NCI-H2081 treated with DMSO at 0.1 percent for 48 hours (cell line): ENCODE measurements at places on chromosomes 7 and 10.

DNA sequence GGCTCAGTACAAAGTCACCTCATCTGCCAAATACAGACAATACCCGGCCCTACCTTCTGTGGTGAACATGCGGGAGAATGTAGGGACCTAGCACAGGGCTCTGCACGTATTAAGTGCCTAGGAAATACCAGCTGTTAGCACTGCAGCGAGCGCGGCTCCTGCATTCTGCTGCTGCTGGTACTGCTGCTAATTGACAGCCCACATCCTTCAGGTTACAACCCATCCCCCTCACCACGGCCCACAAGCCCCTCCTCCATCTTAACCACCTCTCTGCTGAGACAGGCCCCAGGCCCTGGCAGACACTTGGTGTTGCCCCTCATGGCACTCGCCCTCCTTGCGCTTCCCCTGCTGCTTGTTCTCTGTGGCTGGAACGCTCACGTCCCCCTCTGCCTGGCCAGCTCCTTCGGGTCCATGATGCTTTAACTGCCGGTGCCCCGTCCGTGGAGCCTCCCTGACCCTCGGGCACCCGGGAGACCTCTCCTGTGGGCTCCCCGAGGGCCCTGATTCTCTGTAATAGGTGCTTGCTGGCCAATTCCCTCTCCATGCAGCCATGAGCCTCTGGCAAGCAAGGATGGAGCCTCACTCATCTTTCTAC lies 53.3 kb upstream of the LOXL4 start:
- DNase-seq: no peak

DNA sequence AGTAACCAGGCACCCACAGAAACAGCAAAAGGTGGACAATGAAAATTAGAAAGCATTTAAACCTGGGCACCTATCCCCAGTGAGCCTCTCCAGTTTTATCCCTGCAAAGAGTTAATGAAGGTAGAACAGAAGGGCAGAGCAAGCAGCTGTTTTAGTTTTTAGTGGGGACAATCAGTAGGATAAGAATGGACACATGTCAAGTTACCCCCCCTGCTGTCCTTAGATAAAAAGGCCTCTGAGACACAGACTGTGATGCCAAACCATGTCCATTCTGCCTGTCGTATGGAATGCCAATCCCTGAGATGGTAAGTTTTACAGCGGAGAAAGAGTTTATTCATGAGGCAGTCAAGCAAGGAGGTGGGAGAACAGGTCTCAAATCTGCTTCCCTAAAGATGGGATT lies 162.6 kb upstream of the AGR3 start:
- no peak for DNase-seq

DNA sequence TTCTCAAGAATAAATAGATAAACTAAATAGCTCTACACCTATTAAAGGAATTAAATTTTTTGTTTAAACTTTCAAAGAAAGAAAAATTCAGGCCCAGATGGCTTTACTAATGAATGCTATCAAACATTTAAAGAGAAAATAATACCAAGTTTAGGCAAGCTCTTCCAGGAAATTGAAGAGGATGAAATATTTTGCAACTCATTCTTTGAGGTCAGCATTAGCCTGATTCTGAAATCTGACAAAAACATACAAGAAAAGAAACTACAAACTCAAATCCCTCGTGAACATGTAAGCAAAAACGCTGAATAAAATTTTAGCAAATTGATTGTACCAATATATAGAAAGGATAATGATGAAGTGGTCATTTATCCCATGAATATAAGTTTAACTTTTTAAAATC lies 93.4 kb downstream of the RTKN2 start:
- DNase-seq: no peak

GRCh38 chr10:34176351-34176750 lies 638.7 kb downstream of the PARD3 start:
- no peak for DNase-seq

- DNase-seq: no peak
These were observed 63.2 kb downstream of the MKI67 start for GRCh38 chr10:128062881-128063563.

DNA sequence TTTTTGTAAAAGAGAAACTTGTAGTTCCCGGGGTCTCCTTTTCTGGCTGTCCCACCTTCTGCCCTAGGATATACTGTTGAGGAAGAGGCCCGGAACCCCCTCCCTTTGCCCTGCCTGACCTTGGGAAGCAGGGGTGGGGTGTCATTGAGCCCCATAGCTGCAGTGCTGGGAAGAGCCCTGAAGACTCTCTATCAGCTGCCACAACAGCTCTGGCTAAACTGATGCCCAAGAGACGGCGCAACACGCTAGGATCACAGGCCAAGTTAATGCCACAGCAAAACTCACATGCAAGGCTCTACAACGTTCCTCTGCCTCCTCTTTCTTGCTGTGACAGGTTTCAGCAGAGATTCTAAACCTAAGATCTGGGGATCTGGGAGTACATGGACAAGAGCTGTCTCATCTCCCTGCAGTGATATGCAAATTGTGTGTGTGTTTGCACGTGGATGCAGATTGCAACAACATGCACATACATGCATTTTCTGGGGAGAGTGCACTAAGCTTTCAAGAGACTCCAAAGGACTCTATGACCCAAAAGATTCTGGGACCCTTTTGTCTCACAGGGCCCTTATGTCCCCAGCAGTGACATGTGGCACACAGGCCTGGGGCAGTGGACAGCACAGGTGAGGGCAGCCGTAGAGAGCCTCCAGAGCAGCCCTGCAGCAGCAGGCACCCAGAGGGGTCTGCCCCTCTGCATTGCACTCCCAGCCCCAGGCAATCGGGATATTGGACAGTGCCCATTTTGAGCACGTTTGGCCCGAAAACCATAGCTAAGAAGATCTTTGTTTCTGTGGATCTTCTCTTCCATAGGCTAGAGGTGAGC lies 2.5 kb downstream of the RASSF4 start:
- no peak for DNase-seq

DNA sequence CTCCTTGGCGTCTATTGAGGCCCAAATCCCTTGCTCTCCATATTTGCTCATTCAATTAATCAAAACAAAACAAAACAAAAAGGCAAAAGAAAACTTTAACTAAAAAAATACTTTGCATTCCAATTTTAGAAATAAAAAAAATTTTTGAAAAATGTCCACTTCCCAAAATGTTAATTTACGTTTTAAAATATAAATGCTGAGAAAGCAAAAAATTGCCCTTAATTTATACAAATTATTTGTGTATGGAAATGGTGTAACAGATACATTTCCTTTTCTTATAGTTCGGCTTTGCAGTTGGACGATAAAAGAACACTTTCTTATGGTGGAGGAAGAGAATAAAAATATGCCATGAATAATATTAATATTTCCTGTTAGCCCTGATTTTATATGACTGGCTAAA lies 652.8 kb upstream of the PFKP start:
- DNase-seq: no peak

- DNase-seq: no peak
These were observed 59.7 kb upstream of the CCDC71L start for GRCh38 chr7:106720641-106721040.

GRCh38 chr7:99034932-99035722 lies 108.8 kb downstream of the SMURF1 start:
- DNase-seq: no peak

DNA sequence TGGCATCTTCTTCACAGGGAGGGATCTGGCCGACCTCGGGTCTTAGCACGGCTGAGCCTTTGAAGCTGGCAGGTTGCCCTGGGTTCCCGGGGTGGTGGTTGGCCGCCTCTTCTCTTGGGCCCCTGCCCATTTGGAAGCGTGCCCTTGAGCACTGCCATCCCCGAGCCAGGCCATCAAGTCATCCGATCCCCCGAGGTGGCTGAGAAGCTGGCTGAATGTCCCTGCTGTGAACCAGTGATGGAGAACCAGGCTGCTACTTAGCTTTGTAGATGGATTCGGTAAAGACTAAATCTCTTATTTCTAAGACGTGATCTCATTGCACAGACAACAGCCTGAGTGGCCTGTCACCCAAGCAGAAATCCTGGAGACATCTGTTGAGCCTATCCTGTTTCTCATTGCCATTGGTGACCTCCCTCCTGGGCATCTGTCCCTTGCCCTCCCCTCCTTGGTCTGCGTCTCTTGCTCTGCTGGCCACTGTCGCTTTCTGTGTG lies 74.3 kb downstream of the GRK5 start:
- no peak for DNase-seq

GRCh38 chr7:115637128-115637527 lies 393.4 kb downstream of the TFEC start:
- DNase-seq: no peak

DNA sequence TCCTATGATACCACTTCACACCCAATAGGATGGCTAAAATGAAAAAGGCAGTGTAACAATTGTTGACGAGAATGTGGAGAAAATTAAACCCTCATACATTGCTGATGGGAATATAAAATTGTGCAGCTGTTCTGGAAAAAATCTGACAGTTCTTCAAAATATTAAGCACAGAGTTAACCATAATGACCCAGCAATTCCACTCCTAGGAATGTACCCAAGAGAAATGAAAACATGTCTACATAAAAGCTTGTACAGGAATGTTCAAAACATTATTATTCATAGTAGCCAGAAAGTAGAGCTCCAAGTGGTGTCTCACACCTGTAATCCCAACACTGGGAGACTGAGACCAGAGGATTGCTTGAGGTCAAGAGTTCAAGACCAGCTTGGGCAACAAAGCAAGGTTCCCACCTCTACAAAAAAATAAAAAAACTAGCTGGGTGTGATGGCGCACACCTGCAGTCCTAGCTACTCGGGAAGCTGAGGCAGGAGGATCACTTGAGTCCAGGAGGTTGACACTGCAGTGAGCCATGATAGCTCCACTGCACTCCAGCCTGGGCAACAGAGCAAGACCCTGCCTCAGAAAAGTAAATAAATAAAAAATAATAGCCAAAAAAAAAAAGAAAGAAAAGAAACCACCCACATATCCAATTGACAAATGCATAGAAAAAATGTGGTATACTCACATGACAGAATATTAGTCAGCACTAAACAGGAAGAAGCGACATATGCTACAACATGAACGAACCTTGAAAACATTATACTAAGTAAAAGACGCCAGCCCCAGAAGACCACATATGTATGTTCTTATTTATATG lies 5.0 kb downstream of the RHEB start:
- no peak for DNase-seq

DNA sequence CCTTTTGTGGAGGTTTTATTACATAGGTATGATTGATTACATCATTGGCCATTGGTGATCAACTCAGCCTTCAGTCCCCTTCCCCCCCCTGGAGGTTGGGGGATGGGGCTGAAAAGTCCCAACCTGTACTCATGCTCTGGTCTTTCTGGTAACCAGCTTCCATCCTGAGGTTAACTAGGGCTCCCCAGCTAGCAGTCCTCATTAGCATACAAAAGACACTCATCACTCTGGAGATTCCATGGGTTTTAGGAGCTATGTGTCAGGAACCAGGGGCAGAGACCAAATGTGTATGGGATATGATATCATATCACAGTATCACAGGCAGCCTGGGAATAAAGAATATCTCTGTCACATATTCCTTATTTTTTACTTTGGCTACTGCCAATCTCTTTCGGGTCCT lies 13.6 kb downstream of the CCSER2 start:
- no peak for DNase-seq

GRCh38 chr10:12428447-12429135 lies 79.2 kb downstream of the CAMK1D start:
- no peak for DNase-seq

DNA sequence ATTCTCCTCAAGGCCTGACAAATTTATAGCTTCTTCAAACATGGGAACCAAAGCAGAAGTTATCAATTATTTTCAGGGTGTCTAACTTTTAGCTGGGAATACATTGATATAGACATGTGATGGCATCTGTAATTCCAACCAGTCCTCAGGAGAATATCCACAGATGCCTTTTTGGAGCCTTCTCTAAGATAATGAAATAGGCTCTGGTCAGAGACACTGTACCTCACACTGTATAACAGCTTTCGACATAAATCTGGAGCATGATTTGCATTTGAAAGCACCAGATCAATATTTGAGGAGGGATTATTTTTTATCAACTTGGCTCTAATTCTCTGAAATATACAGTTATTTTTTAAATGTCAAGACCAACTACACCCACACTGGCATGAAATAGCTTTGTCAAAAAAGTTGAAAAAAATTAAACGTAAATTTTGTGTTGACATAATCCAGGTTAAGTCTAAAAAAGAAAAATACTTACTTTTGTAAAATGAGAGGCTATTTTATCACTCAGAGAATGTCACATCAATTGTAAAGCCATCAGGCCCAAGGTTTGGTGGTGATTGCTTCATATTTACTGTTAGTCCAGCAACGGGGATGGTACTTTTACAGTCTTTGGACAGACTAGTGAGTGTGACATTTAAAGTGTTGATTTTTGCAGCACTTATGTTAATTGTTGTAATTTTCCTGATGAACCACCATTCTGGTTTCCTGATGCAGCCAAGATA lies 177.0 kb upstream of the SP8 start:
- DNase-seq: no peak

GRCh38 chr10:70585578-70586169 lies 16.9 kb downstream of the PRF1 start:
- DNase-seq: no peak

DNA sequence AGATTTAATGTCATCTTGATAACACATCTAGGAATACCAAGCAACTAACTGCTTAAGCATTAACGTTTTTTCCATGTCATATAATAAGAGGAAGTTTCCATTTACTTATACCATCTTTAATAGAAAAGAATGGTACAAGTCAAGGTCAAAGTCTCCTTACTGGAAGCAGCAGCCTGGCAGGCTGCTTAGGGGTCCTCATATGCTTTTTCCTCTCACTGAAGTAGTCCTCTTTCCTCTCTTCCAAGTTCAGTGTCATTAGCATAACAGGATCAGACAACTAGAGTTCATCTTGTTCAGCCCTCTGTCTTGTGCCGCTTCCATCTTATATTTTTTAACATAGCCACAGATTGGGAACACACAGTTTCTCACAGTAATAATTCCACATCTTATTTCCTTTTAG lies 405.7 kb downstream of the GFRA1 start:
- no peak for DNase-seq

DNA sequence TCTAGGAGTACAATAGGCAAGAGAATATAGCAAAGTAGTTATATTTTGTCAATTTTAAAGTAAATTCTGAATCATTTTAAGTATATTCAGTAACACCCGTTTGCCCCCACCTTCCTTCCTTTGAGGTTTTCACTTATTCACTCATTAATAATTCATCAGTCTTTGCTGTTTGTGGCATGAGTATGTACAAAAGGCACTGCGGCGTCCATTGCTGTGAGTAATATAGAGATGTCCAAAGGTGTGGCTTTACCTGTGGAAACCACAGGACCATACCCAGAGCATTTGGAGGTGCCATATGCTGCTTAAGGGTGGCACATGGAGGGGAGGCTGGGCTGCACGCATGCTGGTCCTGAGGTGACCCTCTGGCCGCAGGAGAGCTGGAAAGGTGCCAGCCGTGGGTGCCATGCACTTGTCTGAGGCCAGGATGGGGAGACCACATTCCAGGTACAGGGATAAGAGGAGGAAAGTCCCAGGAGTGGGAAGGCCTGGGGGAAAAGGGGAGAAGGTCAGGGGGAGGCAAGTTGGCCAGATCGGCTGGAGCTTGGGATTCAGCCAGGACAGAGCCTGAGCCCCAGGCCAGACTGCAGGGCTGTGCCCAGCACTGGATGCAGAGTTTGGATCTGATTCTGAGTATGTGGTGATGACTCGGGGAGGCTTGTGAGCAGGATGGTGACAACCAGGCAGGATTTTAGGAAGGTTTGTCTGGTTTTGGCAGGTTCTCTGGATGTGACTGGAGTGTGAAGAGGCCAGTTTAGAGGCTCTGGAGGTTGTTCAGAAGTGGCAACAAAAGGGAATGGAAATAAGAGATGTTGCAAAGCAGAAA lies 223.4 kb downstream of the MGMT start:
- no peak for DNase-seq

- no peak for DNase-seq
These were observed 64.4 kb downstream of the SUGCT start for GRCh38 chr7:40199076-40199802.
